ENCODE measurements at places on chromosomes 7 and 10.

- DNase-seq: no peak
These were observed 195.6 kb upstream of the GLI3 start for GRCh38 chr7:42432644-42433043.

DNA sequence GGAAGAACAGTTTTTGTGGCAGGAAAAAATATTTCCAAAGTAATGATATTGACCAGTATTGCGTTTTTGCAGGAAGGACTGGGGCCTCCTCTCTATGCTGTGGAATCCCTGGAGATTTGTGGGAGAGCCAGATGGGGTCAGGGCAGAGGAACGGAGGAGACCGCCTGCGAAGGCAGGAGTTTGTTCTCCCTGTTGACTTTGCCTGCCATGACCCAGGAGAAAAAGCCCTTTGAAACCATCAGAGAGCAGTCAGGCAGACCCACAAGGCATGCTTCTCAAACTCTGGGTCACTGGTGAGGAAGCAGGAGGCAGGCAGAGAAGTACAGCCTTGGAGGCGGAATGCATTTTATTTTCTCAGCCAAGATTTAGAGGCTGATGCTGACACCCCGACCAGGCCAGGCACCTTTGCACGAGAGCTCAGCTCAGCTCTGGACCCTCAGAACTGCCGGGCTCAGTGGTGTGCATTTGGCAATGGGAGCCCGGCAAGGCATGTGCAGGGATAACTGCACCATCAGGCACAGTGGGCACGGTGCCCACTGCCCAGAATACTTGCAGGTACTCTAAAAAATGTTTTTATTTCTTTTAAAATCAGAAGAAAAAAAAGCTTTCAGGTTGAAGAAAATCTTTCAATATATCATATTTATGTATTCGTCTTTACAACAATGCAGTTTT lies 410.4 kb downstream of the RPS24 start:
- DNase-seq: no peak

DNA sequence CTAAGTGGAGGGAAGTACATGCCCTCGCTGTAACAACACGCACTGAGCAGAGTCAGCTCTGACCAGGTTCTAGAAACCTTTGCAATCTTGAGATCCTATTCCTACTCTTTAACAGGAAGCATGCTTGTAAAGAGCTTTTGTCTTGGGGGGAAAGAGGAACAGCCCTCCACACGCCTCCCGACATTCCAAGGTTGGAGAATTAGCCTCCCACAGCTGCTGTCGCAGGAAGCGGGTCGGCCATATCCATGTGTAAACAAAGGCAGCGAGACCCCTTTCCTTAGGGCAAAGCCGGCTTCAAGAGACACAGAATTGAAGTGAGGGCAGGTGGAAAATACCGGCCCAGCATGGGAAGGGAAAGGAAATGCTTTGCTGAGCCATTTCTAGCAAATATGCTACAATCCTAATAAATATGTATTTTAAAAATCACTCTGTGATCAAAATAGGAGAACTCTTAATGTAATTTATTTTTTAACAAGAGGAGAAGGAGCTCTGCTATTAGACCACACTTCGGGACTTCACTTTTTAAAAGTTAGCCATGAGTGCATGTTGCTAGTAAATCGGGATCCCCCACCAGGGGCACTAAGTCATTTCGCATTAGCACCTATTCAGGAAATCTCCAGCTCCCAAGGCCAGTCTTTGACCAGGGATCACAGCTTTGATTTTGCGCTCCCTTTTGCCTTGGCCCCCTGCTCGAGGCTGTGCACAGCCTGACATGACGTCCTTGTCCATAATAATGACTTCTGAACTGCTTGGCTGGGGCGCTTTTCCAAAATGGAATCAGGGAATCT lies 55.9 kb downstream of the FAM204A start:
- DNase-seq: no peak

- no peak for DNase-seq
These were observed 98.9 kb downstream of the KAT6B start for GRCh38 chr10:74925291-74925690.

DNA sequence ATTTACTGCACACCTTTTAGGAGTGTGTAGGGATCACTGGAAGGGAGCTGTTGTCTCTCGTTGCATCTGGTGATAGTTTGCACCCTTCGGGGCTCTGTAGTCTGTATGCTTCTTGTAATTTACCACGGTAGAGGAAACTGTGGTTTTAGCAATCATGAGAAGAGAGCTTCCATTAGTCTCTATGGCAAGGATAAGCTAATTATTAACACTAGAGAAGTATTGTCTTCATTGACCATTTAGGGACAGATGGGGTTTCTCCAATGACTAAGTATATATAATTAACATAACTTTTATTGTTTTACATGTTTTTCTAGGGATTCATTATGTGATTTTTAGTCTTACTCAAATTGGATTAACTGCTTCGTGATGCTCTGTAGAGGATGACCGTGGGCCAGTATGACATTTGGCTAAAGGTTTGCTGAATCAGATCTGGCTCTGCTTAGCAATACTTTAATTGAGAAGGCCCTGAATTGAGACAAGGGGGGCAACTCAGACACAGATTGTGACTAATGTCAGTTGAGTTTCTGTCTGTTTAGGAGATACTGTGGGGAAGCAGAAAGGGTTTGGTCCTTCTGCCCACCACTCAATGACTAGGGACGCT lies 8.7 kb downstream of the SLC18A2 start:
- no peak for DNase-seq

DNA sequence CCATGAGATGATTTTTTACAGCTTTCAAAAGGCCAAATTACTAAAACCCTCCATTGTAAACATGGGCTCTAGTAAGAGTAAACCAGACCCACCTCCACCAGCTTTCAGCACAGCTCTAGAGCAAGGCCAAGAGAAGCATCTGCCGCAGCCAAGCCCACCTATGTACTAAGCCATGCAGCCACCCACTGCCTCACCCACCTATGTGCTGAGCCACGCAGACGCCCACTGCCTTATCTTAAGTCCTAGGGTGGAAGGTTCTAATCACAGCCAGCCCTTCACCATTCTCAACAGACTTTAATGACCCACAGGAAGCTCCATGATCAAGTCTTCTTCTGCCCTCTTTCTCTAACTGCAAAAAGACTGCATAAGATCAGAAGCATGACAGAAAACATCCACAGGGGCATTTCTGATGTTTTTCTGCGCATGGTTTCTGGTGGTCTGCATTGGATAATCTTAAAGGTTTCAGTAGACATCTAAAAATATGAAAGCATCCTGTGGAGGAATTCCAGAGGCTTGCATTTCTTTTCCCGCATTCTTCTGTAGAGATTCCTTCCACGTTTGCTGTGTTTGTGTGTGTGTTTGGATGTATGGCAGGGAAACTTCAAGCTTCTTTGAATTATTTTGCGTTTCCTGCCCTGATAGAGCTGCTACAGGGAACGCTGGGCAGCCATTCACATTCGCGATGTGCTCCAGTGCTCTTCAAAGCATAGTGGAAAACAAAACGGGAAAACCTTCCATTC lies 286.1 kb upstream of the KLF6 start:
- DNase-seq: no peak

DNA sequence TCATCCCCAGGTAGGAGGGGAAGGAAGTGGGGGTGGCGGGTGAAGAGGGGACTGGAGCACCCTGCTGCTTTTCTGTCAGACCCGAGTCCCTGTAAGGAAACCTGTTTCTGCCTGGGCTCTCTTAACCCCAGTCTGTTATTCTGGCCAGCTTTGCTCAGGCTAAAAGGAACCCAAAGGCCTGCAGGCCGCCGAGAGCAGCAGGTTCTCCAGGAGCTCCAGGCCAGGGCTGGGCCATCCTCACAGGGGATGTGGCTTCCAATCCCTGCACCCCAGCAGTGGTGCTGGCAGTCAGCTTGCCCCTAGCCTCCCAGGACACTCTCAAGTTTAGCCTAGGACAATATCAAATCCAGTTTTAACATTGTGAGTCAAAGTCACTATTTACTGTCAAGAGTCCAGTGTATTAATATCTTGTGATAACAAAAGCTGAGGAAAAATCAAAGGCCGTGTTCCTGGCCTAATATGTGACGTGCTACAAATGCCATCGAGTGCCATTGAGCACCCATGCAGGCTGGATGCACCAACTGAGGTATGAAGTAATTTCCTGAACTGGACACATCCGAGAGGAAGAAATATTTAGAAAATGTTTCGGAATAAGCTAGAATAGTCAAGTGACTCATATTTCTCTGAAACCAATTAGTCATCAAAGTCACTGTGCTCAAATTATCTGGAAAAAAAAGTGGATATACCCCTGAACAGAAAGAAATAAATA lies 7.0 kb downstream of the PKD1L1 start:
- DNase-seq: no peak

DNA sequence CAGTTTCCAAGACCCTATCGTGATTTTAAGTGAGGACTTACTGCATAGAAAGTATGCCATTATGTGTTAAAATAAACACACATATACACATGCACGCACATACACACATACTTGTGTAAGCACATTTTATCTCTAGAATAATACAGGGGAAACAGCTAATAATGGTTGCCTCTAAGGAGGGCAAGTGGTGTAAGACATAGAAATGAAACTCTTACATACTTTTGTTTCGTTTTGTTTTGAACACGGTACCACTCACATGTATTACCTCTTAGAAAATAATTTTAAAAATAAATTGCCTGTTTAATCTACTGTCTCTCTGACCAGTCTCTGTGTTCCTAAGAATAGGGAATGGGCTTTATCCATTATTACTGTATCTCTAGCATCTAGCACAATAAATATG lies 49.2 kb downstream of the HERPUD2 start:
- no peak for DNase-seq

DNA sequence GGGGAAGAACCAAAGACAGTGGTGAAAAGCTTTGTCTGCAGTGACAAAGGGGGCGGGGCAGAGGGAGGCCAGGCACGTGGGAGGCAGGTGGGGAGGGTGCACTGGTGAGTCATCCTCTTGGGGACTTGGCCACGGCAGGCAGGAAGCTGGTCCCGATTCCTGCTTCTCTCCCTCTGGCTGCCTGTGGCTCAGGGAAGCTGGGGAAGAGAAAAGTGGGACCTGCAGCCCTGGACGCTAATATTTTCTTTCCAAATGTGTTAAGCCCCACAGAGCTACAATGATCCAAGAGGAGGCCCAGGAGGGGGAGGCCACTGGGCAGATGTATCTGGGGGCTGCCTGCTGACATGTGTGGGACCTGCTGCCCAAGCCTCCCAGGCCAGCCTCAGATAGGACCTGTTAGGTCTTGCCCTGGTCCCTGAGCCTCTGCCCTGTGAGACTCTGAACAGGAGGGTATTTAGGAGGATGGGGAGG lies 231.8 kb downstream of the KCNMA1 start:
- DNase-seq: no peak

DNA sequence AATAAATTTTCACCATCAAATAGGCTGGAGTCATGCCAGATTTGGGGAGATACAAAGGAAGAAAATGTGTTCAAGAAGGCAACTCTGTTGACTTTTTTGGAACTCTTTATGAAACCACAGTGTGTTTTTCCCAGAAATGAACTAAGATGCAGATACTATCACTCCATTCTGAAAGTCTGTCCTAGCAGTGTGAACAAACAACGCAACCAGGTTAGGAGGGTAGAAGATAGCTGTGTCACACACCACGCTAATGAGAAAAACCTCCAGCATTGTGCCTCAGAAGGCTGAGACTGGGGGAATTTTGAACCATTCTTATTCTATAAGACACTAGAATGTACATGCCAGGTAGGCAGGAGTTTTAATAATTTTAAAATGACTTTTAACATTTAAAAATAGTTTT lies 15.9 kb upstream of the ATP6V0A4 start:
- DNase-seq: no peak

GRCh38 chr7:28984217-28984616 lies 26.1 kb upstream of the TRIL start:
- no peak for DNase-seq

DNA sequence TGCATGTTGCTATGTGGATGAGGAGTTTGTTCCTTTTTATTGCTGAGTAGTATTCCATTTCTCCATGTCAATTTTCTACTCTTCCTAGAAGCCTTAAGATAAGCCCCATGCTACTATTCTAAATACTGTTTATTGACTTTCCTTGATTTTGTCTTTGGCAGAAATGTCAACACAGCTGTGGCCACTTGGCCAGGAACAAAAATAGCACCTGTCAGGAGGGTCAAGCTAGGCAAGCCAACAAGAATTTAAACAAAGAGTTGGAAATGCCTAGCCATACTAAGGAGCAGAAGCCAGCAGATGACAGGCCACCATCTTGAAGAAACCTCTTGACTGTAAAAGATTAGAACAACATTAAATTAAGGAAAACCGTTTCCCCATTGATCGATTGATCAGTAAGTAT lies 34.7 kb downstream of the JAZF1 start:
- DNase-seq: no peak

- DNase-seq: no peak
These were observed 5.7 kb downstream of the LRRC20 start for GRCh38 chr10:70376436-70377378.

- no peak for DNase-seq
These were observed 82.1 kb downstream of the GRID1 start for GRCh38 chr10:86284355-86285105.

GRCh38 chr7:131329176-131329570 lies 1.5 kb downstream of the MKLN1 start:
- DNase-seq: no peak

DNA sequence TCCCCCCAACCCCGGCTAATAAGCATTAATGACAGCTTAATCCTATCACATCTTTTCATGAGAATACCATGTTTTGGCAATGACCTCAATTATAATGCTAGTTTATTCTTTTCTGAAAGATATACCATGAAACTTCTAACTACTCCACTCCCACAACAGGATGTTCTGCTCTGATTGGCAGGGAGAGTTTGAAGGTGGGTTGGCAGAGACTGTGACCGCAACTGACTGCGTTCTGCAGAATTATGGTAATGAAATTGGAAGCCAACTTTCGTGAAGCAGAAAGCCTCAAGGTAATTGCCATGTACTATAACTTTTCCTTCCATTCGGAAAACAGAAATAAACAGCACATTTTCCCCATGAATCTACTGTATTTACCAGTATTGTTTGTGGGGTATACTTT lies 288.2 kb upstream of the SEMA3D start:
- DNase-seq: no peak

DNA sequence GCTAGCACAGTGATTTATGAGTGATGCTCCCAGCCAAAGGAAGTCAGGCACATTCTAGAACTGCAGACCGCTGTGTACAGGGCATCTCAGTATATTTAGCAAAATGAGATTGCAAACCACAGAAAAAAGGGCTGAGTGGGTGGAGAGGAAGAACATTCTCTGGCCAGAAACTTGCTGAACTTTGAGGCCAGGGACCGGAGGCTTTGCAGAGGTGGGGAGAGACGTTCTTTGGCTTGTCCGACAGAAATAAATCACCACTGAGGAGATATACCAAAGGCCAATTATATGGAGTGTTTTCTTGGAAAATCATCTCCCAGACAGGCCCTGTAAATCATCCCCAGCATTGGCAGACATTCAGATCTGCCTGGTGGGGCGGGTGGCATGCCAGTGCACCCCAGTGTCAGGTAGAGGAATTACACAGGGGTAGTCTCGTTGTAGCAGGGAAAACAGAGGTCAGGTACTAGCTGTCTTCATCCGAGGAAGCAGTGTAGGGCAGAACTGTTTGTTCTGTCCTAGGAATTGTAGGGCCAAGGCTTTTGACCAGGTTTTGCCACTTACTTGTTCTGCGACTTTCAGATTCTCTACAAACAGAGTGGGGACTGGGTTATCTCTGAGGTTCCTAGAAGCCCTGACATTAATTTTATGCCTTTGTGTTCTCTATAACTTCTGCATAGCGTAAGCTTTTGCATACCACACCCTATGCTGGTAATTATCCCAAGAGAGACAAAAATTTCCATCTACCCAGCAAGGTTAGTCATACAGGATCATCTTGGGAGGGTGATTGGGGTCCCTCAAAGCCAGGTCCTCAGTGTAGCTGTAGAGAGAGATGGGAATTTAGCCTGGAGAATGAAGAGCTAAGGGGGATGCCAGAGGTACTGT lies 655.6 kb downstream of the LRMDA start:
- DNase-seq: peak; percentile 2

GRCh38 chr7:53001221-53001620 lies 34.2 kb upstream of the POM121L12 start:
- no peak for DNase-seq

GRCh38 chr7:117333168-117333567 lies 10.3 kb upstream of the WNT2 start:
- no peak for DNase-seq
